ENCODE measurements at places on chromosomes 4 and X. TPM values are rescaled to one million over a fixed set of nuclear protein-coding genes. Genes with fewer than 3 reads are reported as not detected.

DNA sequence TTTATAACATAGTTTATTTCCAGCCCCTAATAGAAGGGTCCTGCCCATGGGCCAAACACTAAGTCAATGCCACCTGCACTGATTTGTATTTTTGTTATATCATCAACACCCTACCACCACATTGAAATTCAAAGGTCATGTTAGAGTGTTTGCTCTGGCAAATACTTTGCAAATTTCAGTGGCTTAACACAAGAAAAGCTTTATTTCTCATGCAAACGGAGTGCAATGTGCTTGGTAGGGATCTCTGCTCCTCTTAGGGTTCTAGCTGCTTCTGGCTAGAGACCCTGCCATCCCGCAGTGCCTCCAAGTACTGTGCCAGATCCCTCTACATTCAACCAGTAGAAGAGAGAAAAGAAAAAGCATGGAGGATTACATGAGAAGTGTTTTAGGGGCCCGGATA, 230.8 kb upstream of the TET2 start:
- DNase-seq, result no peak

GRCh38 chr4:14177987-14178386, 550.5 kb upstream of the BOD1L1 start:
- no peak for DNase-seq

DNA sequence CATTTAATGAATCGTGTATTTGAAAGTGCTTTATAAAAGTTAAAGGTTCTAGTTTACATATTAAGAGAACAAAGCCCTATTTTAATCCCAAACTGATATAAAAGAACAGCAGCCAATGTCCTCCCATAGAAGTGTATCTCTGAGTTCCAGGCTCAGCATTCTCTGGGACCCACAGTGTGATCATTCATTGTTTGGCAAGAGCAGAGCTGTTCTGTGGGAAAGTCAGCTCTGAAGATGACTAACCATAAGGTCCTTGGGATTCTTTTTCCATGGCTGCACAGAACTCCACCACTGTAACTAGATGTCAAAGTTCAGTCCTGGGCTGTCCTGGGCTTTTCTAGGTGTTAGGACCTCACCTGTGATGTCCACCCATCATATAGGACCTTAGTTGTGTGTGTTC, 157.0 kb upstream of the TLL1 start:
- no peak for DNase-seq

Gene EREG
- not detected for polyA plus RNA-seq

DNA sequence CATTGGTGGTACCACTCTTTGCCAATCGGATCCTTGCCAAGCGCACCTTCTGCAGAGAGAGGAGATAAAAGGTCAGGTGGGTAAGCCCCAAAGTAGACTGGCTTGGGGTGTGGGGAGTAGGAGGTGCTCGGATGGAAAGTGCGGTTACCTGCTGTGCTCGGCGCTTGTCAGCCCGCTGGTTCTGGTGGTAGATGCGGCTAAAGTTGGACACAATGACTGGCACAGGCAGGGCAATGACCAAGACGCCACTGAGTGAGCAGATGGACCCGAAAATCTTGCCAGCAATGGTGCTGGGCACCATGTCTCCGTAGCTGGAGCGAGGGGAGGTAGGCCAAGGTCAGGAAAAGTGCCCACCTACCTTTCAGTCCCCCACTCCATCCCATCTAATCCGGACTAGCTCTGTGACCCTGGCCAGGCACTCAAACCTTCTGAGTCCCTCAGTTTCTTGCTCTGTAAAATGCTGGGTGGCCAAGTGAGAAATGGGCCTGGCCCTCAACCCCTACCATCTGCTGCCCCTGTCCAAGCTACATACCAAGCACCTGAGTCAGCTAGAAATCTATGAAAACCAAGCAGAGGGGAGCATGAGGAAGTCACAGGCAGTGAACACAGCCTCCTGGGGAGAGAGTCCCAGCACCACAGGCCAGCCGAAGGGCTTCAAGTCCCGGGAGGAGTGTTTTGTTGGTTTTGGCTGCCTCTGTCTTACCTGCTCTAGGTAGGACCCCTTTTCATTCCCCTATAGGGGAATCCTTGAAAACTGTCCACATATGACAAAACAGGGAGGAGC, 4.7 kb downstream of the KCND1 start:
- no peak for DNase-seq

DNA sequence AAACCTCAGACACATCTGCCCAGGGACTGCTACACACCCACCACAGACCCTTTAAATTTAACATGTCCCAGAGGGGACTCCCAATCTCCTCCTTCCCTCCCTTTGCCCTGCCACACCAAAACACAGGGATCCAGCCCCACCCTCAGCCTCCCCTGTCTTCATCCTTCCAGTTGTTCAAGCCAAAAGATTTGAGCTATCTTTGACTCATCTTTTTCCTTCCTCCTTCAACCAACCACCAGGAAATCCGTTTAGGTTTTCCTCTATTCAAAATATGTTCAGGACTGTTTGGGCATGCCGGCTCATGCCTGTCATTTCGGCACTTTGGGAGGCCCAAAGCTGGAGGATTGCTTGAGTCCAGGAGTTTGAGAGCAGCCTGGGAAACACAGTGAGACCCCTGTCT, 6.9 kb upstream of the STK32B start:
- DNase-seq, result no peak

Gene MAGEA10
- not detected for polyA plus RNA-seq

Gene GPRASP2
- polyA plus RNA-seq, result 30.9 TPM

- no peak for DNase-seq
Observed at GRCh38 chrX:153935326-153935851, 552 bp upstream of the NAA10 start.

GRCh38 chrX:17968367-17968766, 107.3 kb upstream of the RAI2 start:
- peak; percentile 40 for DNase-seq

- DNase-seq, result no peak
Observed at GRCh38 chr4:83114576-83114975, at the start of gene PLAC8. Gene PLAC8 (minus strand): TSS chr4:83114729. CDS start chr4:83107921, 6,808 bp downstream.

Gene FAT1
- 16.9 TPM for polyA plus RNA-seq

All from brain (organoid and tissue), 16 donors.